Stimulated activated CD8-positive, alpha-beta memory T cell treated with anti-CD3 and anti-CD28 coated beads, Interleukin-7, amount 100 ng/mL, for 48 hours (primary cell): ENCODE measurements at places on chromosomes 16 and 17.

- no peak for DNase-seq
Measured at GRCh38 chr16:49097964-49098363, 183.7 kb downstream of the CBLN1 start.

- no peak for DNase-seq
Measured at GRCh38 chr16:2163211-2163881, 7.8 kb downstream of the TRAF7 start.

- DNase-seq = no peak
Measured at GRCh38 chr17:81921996-81922565, 4.1 kb upstream of the SIRT7 start.

GRCh38 chr17:39973496-39973895 lies 7.1 kb upstream of the PSMD3 start:
- DNase-seq = no peak

- no peak for DNase-seq
Measured at GRCh38 chr17:76391200-76391715, 6.8 kb downstream of the SPHK1 start.

DNA sequence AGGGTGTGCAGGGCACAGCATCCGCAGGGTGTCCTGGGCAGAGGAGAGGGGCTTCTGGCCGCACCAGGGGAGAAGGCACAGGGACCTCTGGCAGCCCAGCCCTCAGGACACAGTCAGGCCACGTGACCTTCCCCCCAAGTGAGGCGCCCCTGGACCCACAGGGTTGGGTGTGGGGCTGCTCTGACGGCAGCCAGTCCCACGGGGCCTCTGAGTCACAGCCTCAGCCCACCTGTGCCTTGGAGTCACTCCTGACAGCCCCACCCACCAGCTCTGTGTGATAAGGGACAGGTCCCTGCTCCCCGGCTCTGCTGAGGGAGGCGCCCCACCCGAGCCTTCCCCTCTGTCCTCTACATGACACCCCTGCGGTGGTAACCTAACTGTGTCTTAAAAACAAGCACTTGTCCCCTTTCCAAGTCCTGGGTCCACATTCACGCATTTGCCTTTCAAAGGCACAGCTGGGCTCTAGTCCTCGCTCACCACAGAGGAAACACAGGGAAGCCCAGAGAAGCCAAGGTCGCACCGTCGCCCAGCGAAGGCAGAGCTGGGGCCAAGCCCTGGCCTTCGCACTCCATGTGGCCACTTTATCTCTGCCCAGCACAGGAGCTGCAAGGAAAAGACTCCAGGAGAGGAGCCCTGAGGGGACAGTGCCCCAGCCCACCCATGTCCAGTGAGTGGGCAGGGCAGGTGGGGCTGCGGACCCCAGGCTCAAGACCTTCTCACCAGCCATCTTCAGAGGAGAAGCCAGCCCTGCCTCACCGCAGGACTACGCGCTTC lies 5.1 kb upstream of the NPTX1 start:
- DNase-seq = no peak

- no peak for DNase-seq
Measured at GRCh38 chr17:13785981-13786598, 184.4 kb upstream of the HS3ST3A1 start.
